ENCODE measurements at places on chromosomes 7 and 10.

DNA sequence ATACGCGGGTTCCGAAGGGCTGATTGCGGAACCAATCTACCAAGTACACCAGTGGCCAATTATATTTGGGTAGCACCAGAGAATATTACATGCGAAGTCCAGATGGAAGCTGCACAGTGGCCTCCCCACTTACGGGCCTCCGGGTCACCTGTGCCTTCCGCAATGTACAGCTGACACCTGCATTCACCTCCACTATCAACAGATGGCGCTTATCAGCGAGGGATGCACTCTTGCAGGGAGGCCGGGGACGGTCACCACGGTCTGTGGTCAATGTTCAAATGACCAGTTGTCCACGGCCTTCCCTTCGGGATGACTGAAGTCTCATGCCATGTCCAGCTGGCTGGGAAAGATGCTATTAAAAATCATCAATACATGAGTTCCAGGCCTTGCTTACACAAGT, 47.6 kb downstream of the SLIT1 start:
- no peak for DNase-seq

DNA sequence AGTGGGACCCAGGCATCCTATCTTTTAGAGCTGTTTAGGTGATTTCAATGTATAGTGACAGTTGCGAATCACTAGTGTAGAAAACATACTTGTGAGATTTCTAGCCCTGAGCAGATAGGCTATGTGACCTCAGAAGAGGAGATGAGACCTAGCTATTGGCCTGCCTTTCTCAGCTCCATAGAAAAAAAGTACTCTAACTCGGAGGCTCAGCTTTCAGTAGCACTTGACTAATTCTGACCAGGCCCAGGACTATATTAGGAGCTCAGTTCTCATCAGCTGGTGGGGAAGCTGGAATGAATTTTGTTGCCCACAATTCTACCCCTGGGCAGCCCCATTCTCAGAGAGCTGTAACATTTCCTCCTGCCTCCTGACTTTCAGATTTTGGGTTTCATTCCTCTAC, 179.9 kb upstream of the NAMPT start:
- DNase-seq: no peak

- DNase-seq: no peak
Observed at GRCh38 chr10:26755443-26755903, 58.0 kb downstream of the PDSS1 start.

GRCh38 chr10:110446954-110447608, 50.6 kb upstream of the DUSP5 start:
- DNase-seq: no peak

DNA sequence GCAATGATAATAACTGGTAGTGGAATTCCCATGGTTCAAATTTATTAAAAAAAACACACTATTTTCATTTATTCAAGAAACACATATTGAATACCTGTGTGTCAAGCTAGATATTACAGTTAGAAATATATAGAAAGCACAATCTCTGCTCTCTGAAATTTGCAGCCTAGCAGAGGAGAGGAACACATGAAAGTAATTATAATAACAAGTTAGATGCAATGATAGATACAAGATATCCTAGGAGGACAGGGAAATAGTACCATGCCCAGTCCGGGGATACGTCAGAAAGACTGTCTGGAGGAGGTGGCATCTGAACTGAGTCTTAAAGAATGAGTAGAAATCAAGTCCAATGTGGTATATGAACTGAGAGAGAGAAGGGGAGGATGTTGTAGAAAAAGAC, 485.6 kb upstream of the C7orf33 start:
- DNase-seq: no peak

Measured in midbrain (tissue), 1 donor.